ENCODE measurements at places on chromosomes 3 and 15. TPM values are rescaled to one million over a fixed set of nuclear protein-coding genes. Genes with fewer than 3 reads are reported as not detected.

Gene FOXB1
- total RNA-seq = 0.44 TPM

Gene ISLR
- total RNA-seq = not detected

Gene PEAK1
- total RNA-seq = 27.8 TPM

Gene TMC3
- not detected for total RNA-seq

Gene PATL2
- 4.8 TPM for total RNA-seq

Gene GP5
- 0.31 TPM for total RNA-seq

Gene ROBO1
- total RNA-seq = 2.1 TPM

Gene DUOXA2
- not detected for total RNA-seq

Gene A4GNT
- not detected for total RNA-seq

Gene SKOR1
- total RNA-seq = 0.08 TPM

Gene PRR20G
- not detected for total RNA-seq

Gene C3orf20
- total RNA-seq = not detected

Gene WDR49
- total RNA-seq = not detected

Gene GOLGA8J
- total RNA-seq = not detected

Gene SETD2
- total RNA-seq = 28.6 TPM

Gene GOLGA6B
- not detected for total RNA-seq

Gene CISH
- 219 TPM for total RNA-seq

Gene CLRN1
- total RNA-seq = not detected

Gene ZNF80
- total RNA-seq = 1.6 TPM

Gene ANKRD63
- not detected for total RNA-seq

Gene WNT7A
- 0.06 TPM for total RNA-seq

Gene RBP2
- not detected for total RNA-seq

Gene TMEM207
- total RNA-seq = not detected

Gene SELENOS
- total RNA-seq = 41.2 TPM

Gene TMA7
- 402 TPM for total RNA-seq

Gene GPR87
- 1.2 TPM for total RNA-seq

Gene TGM5
- not detected for total RNA-seq

Gene INKA1
- total RNA-seq = 1.5 TPM

Gene TBCCD1
- total RNA-seq = 15.9 TPM

Data from activated CD8-positive, alpha-beta memory T cell treated with anti-CD3 and anti-CD28 coated beads for 36 hours (primary cell).